Kidney epithelial cell (primary cell): ENCODE measurements at places on chromosomes 1 and 21. TPM values are rescaled to one million over a fixed set of nuclear protein-coding genes. Genes with fewer than 3 reads are reported as not detected.

TMCO4 gene
- total RNA-seq, result 11.8 and 13.0 TPM in 2 replicates

DNAH14 gene
- total RNA-seq, result 30.8 and 32.6 TPM in 2 replicates

WNT3A gene
- total RNA-seq, result not detected in 2 replicates

AGBL4 gene
- total RNA-seq, result not detected in 2 replicates

RNU11 gene
- not detected in 2 replicates for total RNA-seq

FCGR1A gene
- not detected in 2 replicates for total RNA-seq

IFI44 gene
- 3.5 and 7.0 TPM in 2 replicates for total RNA-seq

IFNAR1 gene
- 18.7 and 20.9 TPM in 2 replicates for total RNA-seq

C8B gene
- not detected in 2 replicates for total RNA-seq

KRTAP21-2 gene
- total RNA-seq, result not detected in 2 replicates

FCRLA gene
- total RNA-seq, result 0.88 and 2.1 TPM in 2 replicates

TRIM67 gene
- total RNA-seq, result 0.14 and 0.63 TPM in 2 replicates

ACTL8 gene
- 0.17 TPM in 1 of 2 replicates, not detected in the other for total RNA-seq

INSRR gene
- not detected in 2 replicates for total RNA-seq
